ENCODE measurements at places on chromosomes 11 and 22. TPM values are rescaled to one million over a fixed set of nuclear protein-coding genes. Genes with fewer than 3 reads are reported as not detected.

OR52E8 gene
- total RNA-seq = not detected

FOLR1 gene
- total RNA-seq = 4.8 TPM

GGTLC2 gene
- total RNA-seq = not detected

DNA sequence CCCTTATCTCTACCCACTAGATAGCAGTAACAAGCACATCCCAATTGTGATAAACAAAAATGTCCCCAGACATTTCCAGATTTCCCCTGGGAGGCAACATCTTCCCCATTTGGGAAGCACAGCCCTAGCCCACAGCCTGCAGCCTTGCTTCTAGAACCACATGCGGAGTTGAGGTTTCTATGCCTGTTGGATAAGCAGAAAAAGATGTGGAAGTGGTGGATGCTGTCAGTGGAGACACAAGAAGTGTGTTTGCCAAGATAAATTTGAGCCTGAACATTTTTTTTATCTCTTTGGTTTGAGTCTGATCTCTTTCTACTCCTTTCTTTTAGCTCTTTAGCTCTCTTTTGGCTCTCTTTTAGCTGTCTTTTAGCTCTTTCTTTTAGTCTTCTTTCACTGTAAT is 884.5 kb downstream of the NTM start:
- no peaks in the 10 kb centered on the region for H3K27me3 ChIP-seq
- H3K4me3 ChIP-seq = no peak overlapping the region
- no peak for DNase-seq

GRCh38 chr22:38984224-38984623 is 2.1 kb downstream of the APOBEC3B start:
- no peak for DNase-seq
- no peaks in the 10 kb centered on the region for H3K36me3 ChIP-seq
- no peak overlapping the region for H3K4me3 ChIP-seq
- H3K27ac ChIP-seq = peak overlapping the region; percentile 74
- H3K27me3 ChIP-seq = no peaks in the 10 kb centered on the region

GRCh38 chr11:85815186-85815931 is 4.4 kb upstream of the SYTL2 start:
- peaks cover 10% of the 10 kb centered on the region for H3K4me1 ChIP-seq
- H3K36me3 ChIP-seq = no peaks in the 10 kb centered on the region

- H3K27me3 ChIP-seq = no peaks in the 10 kb centered on the region
- no peaks in the 10 kb centered on the region for H3K36me3 ChIP-seq
- H3K27ac ChIP-seq = no peak overlapping the region
- no peak for DNase-seq
- H3K4me1 ChIP-seq = no peaks in the 10 kb centered on the region
Measured at GRCh38 chr11:122869622-122870021, 12.9 kb upstream of the JHY start.

DNA sequence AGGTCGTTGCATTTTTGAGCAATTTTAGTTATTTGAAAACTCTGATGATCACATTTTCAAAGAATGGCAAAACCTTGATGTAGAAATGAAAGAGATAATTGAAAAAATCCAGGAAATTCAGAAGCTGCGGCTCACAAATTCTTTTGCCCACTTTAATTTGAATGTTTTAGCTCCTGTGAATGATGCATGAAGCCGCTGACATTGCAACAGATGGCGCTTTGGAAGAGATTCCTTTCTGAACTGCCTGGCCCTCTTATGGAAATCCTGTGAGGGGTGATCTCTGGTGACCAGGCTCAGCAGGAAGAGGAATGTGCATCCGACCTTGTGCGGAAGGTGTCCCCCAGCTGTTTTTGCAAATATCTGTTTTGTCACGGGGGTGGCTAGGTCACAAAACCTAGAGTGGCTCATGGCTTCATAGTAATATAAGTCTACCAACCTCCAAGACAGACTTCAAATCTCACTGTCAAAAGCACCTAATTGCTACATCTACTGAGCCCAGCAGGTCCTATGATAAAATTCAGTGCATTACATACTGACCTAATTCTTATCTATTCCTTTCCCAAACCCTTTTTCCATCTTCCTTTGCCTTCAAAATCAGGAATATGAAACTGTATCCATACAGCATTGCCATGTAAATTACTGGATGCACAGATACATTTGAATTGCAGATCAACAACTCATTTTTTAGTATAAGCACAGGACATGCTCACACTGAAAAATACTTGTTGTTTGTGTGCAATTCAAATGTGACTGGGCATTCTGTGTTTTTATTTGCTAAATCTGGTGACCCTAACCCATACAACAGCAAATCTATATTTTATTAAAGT is 412.7 kb downstream of the ETS1 start:
- H3K27me3 ChIP-seq = 0 out of 2 replicates have a peak, but pooled peaks cover 3% of the 10 kb centered on the region
- no peaks in the 10 kb centered on the region for H3K36me3 ChIP-seq
- no peak for DNase-seq
- H3K4me3 ChIP-seq = no peak overlapping the region

GRCh38 chr11:126284829-126285228 is 1.9 kb downstream of the TIRAP start:
- H3K27ac ChIP-seq = no peak overlapping the region
- no peaks in the 10 kb centered on the region for H3K36me3 ChIP-seq
- DNase-seq = no peak
- no peaks in the 10 kb centered on the region for H3K27me3 ChIP-seq

- H3K4me3 ChIP-seq = no peak overlapping the region
- no peaks in the 10 kb centered on the region for H3K36me3 ChIP-seq
- H3K4me1 ChIP-seq = peaks cover 5% of the 10 kb centered on the region
Measured at GRCh38 chr11:35380603-35381002, 38.8 kb downstream of the SLC1A2 start.

GRCh38 chr11:100294748-100295147 is 392.3 kb upstream of the ARHGAP42 start:
- H3K27ac ChIP-seq = no peak overlapping the region
- H3K4me3 ChIP-seq = no peak overlapping the region
- H3K36me3 ChIP-seq = no peaks in the 10 kb centered on the region

All from HCT116 (cell line).